Activated T-helper 1 cell treated with anti-CD3 and anti-CD28 coated beads, Interleukin-12 subunit alpha, Interleukin-12 subunit beta, Interleukin-2, Interleukin-4 antibody, amounts not matched to agents 30 ng/mL and 10 ng/mL and 1 ng/mL, durations not matched to agents 14 hours and 24 hours and 36 hours (primary cell): ENCODE measurements at places on chromosomes 1 and 21. TPM values are rescaled to one million over a fixed set of nuclear protein-coding genes. Genes with fewer than 3 reads are reported as not detected.

LAMC2 gene
- 0.16 and 0.22 TPM in 2 replicates for total RNA-seq

FAM72C gene
- total RNA-seq = 11.3 and 15.2 TPM in 2 replicates

ACOT11 gene
- total RNA-seq = 0.91 and 2.1 TPM in 2 replicates

DNAI4 gene
- 1.2 and 3.2 TPM in 2 replicates for total RNA-seq

KCNT2 gene
- total RNA-seq = not detected in 2 replicates

OR10J1 gene
- not detected in 2 replicates for total RNA-seq

OR2M3 gene
- not detected in 2 replicates for total RNA-seq

GPR3 gene
- total RNA-seq = 3.2 and 4.0 TPM in 2 replicates

PROK1 gene
- total RNA-seq = not detected in 2 replicates

PAPPA2 gene
- total RNA-seq = 0.10 and 0.22 TPM in 2 replicates

HJV gene
- not detected in 2 replicates for total RNA-seq

CA6 gene
- total RNA-seq = 2.2 and 2.6 TPM in 2 replicates

SPATA46 gene
- total RNA-seq = not detected in 2 replicates
